ENCODE measurements at places on chromosomes 12 and 14. TPM values are rescaled to one million over a fixed set of nuclear protein-coding genes. Genes with fewer than 3 reads are reported as not detected.

Gene POU6F1
- total RNA-seq, result 7.7 TPM

Gene FGF23
- 0.25 TPM for total RNA-seq

Gene SLC25A47
- not detected for total RNA-seq

GRCh38 chr14:41872931-41873685, 266.4 kb downstream of the LRFN5 start:
- no peak overlapping the region for H3K27ac ChIP-seq
- no peaks in the 10 kb centered on the region for H3K36me3 ChIP-seq
- DNase-seq, result no peak
- no peak overlapping the region for H3K4me3 ChIP-seq
- H3K27me3 ChIP-seq, result no peaks in the 10 kb centered on the region

GRCh38 chr12:58509116-58509885, 411.0 kb downstream of the LRIG3 start:
- peaks cover 17% of the 10 kb centered on the region for H3K4me1 ChIP-seq
- no peak overlapping the region for H3K27ac ChIP-seq
- no peaks in the 10 kb centered on the region for H3K27me3 ChIP-seq
- peaks cover 4% of the 10 kb centered on the region for H3K36me3 ChIP-seq
- H3K4me3 ChIP-seq, result no peak overlapping the region
- DNase-seq, result no peak

DNA sequence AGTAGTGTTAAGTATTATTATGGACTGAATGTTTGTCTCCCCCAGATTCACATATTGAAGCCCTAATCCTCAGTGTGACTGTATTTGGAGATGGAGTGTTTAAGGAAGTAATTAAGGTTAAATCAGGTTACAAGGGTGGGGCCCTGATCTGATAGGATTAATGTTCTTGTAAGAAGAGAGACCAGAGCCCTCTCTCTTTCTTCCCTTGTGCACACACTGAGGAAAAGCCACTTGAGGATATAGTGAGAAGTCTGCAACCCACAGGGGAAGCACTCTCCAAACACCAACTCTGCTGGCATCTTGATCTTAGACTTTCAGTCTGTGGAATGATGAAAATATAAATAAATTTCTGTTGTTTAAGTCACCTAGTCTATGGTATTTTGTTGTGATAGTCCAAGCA, 2.2 kb upstream of the KLRG1 start:
- no peak overlapping the region for H3K4me3 ChIP-seq
- H3K27me3 ChIP-seq, result no peaks in the 10 kb centered on the region
- H3K27ac ChIP-seq, result no peak overlapping the region
- no peaks in the 10 kb centered on the region for H3K4me1 ChIP-seq
- no peak for DNase-seq

- H3K27ac ChIP-seq, result peak overlapping the region; percentile 95
- no peaks in the 10 kb centered on the region for H3K27me3 ChIP-seq
- H3K4me3 ChIP-seq, result peak overlapping the region; percentile 75
- peaks cover 75% of the 10 kb centered on the region for H3K4me1 ChIP-seq
- H3K36me3 ChIP-seq, result peaks cover 10% of the 10 kb centered on the region
Measured at GRCh38 chr12:65891987-65892481, 67.8 kb downstream of the HMGA2 start.
